ENCODE measurements at places on chromosomes 2 and 18. TPM values are rescaled to one million over a fixed set of nuclear protein-coding genes. Genes with fewer than 3 reads are reported as not detected.

Gene CBLN2
- not detected for total RNA-seq

- DNase-seq = no peak
These were observed 329.5 kb downstream of the CDH2 start for GRCh38 chr18:27847412-27847811.

DNA sequence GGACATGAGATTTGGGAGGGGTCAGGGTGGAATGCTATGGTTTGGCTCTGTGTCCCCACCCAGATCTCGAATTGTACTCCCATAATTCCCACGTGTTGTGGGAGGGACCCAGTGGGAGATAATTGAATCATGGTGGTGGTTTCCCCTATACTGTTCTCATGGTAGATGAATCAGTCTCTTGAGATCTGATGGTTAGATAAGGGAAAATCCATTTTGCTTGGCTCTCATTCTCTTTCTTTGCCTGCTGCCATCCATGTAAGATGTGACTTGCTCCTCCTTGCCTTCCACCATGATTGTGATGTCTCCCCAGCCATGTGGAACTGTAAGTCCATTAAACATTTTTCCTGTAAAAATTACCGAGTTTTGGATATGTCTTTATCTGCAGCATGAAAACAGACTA, 80.9 kb upstream of the GALNT5 start:
- DNase-seq = no peak

GRCh38 chr2:127004893-127005600, 101.9 kb downstream of the BIN1 start:
- DNase-seq = peak; percentile 62

DNA sequence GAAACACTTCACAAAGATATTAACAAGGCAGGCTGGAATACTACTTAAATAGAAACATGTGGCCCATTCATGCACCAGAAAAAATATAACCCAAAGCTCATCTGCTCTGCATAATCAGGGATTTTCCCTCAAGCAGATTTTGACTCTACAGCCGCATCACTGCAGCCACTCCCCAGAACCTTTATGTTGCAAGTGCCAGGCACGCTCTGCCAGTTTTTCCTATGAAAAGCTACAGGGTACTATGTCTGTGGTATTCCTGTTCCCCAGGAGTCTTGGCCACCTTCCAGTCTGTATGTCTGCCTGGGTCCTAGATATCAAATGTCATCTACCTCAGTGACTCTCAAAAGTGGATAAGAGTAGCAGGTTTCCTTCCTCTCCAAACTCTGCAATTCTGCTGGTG, 3.8 kb downstream of the COA5 start:
- DNase-seq = no peak

GRCh38 chr18:48363175-48363574, 46.0 kb downstream of the ZBTB7C start:
- no peak for DNase-seq

Gene SS18
- 97.9 TPM for total RNA-seq

Gene RANBP2
- total RNA-seq = 126 TPM

Gene LRRC30
- not detected for total RNA-seq

- DNase-seq = no peak
These were observed 130.1 kb downstream of the SLC8A1 start for GRCh38 chr2:40321822-40322221.

Gene DOK6
- total RNA-seq = 1.0 TPM

GRCh38 chr2:164948540-164948939, 6.8 kb downstream of the SLC38A11 start:
- no peak for DNase-seq

DNA sequence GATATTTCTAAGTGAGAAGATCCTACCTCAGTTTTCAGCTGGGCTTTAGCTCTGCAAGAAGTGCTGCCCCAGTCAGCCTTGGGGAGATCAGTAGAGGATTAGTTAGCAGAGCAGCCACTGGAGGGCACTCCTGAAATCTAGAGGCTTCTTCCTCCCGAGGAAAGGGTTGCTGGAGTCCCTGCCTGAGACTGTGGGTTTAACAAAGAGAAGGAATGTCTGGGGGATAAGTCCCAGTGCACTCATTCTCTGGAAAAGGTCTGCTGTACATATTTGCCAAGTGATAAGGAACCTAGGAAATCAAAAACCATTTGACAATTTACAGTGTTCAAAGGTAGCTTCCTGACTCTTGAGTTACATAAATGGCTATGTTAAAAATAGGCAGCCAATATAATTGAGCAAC, 207.2 kb downstream of the SLC8A1 start:
- DNase-seq = peak; percentile 69

GRCh38 chr2:136901732-136902131, 136.4 kb downstream of the THSD7B start:
- DNase-seq = no peak

- DNase-seq = peak; percentile 60
These were observed 577 bp upstream of the TANC1 start for GRCh38 chr2:158967731-158968395.

Data from dermis blood vessel endothelial cell (primary cell).